ENCODE measurements at places on chromosomes 1 and 21. TPM values are rescaled to one million over a fixed set of nuclear protein-coding genes. Genes with fewer than 3 reads are reported as not detected.

- no peak for DNase-seq
Measured at GRCh38 chr21:26115305-26115704, 55.3 kb downstream of the APP start.

GRCh38 chr1:22428672-22429071 lies 23.0 kb upstream of the ZBTB40 start:
- peak; percentile 54 for DNase-seq

- no peak for DNase-seq
Measured at GRCh38 chr1:26994020-26994786, 711 bp downstream of the TRNP1 start.

DNA sequence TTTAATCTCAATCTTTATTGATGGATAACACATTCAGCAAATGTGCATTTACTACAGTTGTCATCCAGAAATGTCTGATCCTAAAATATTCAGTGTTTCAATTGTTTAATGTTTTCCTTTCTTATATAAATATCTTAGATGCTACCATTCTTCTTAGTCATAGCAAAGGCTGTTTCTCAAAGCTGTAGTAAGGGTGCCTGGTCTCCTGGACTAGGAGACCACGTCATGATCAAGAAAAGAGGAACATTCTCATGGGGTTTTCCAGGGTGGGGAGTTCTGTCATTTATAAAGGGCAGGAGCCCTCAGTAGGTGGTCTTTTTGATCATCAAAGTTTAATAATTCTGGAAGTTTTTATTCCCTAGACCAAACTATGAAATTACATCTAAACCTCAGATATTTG lies 292.8 kb downstream of the HMCN1 start:
- DNase-seq, result no peak

DNA sequence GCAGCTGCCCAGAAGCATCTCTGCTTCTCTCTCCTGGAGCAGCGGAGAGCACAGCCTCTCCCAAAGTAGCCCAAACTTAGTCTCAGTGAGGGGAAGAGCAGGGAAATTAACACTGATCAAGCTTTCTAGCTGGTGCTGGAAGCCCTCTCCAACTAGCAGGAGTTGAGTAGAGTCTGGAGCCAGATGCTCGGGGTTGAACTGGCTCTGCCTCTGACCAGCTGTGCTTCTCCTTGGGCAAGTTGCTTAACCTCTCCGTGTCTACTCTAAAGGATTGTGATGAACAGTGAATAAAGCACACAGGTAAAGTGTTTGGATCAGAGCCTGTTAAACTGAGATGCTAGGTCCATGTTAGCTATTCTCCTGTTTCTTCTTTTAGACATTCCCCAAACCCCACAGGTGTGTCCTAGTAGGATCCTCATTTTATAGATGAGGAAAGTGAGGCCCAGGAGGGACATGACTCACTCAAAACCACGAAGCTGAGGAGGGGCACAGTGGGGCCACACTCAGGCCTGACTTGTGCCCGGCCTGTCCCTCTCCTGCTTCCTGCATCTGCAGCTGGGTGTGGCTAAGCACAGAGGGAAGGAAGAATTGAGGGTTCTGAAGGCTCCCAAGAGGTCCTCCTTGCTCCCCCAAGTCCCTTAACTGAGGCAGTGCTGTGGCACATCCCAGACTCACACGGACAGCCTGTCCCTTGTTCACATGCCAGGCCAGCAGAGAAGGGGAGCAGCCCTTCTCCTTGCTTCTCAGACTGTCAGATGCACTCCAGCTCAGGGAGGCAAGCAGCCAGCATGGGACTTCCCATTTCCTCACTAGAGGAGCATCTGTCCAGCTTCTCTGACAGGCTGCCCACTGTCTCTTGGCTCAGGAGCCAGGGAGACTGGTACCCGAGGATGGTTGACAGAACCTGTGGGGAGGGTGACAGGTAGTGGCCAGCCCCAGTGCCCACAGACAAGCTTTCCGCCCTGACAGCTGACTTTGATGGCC lies 152.0 kb upstream of the IGSF21 start:
- no peak for DNase-seq

DNA sequence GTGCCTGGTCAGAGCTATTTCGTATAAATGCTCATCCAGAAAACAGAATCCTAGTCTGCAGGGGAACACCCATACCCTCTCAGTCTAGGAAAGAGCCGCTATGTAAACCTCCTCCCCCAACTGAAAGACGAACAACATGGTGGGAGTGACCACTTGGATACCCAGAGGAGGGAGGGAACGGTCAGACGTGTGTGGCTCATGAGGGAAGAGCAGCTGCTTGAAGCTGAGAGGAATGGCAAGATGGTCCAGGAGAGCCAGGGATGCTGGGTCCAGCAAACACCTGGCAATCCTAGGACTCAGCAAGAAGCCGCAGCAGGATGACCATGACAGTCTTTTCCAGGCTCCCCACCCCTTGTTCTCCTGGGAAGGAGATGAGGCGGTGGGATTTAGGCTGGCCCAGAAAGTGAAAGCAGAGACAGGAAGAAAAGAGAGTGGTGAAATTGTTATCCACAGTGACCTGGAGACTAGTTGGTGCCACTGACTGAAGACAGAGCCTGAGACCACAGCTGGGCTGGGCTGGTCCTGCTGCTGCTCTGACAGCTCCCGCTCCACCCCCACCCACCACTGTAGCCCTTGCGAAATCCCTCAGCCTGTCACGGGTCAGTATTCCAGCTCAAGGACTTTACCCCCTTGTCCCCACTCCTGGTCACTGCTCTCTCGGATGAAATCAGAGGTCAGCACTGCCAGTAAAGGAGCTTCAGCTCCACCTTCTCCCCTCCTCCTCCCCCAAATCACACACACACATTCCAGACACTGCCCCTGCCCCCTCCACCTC lies 3.6 kb downstream of the CERS2 start:
- no peak for DNase-seq

GRCh38 chr1:61491497-61491896 lies 233.4 kb downstream of the TM2D1 start:
- no peak for DNase-seq

GRCh38 chr1:223878598-223879325 lies 33.0 kb upstream of the TP53BP2 start:
- no peak for DNase-seq

GRCh38 chr1:41439234-41439633 lies 45.2 kb downstream of the EDN2 start:
- no peak for DNase-seq

GRCh38 chr1:161131523-161132409 lies 701 bp downstream of the DEDD start:
- DNase-seq, result no peak

DNA sequence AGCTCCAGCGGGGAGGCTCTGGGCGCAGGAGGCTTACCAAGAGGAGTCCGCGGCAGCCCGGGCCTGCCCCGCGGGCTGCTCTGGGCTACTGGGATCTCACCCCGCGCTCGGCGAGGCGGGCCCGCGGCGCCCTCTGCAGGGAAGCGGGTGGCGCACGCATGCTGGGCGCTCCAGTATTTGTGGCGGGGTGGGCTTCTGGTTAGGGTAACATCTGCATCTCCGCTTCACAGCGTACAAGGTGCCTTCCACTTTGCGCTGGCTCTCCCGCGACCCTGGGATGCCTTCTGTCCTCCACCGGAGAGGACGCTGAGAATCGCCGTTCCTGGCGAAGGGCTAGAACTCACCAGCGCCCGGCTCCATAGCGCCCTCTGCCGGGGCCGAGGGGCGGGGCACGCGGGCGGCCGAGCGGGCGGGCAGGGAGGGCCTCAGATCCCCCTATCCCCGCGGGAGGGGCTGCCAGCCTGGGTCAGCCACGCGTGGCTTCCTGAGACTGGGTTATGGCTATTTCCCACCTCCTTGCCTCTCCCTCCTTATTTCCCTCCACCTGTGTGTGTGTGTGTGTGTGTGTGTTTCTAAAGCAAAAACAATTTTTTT lies 46.6 kb upstream of the CTBS start:
- DNase-seq, result peak; percentile 61

GRCh38 chr21:33916200-33916567 lies 580 bp upstream of the ATP5PO start:
- DNase-seq, result no peak

DNA sequence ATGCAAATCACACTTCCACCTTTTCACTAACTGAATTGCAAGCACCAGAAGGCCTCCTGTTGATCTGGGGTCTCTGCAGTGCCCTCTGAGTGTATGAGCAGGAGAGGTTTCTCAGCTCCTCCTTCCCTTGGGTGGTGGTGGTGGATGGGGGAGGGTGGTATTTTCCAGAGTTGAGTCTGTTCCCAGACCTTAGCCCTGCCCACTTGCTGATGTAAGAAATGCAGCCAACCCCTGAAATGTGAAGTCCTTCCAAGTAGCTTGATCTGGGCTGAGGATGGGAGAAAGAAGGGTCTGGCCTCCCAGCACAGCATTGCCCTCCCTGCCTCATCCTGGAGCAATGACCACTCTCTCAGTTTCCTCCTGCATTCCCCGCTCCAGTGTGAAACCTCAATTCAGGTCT lies 6.3 kb upstream of the FOXD2 start:
- DNase-seq, result no peak

GRCh38 chr1:175470591-175470990 lies 272.8 kb downstream of the TNR start:
- DNase-seq, result no peak

DNA sequence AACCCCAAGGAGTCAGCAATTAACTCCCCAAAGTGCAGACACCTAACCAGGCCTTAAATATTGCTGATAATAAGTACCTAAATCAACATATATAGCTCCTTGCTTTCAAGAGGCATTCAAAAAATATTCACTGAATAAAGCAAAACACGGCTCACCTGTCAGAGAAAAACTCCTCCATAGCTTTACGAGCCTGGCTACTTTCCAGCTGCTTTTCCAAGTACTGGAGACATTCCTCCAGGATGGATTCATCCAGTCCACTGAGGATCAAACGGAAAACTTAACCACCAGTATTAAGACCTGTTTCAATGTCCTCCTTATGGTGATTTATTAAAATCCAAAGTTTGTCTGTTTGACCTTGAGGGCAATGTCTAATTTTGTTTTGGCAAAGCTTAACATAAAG lies 44.6 kb downstream of the UBR4 start:
- DNase-seq, result no peak

GRCh38 chr21:34880401-34880800 lies 168.7 kb downstream of the RUNX1 start:
- no peak for DNase-seq

- DNase-seq, result no peak
Measured at GRCh38 chr1:219523411-219523810, 89.5 kb downstream of the ZC3H11B start.

GRCh38 chr1:64983110-64983509 lies 16.8 kb upstream of the JAK1 start:
- DNase-seq, result no peak

GRCh38 chr21:25561668-25562641 lies 45.3 kb downstream of the MRPL39 start:
- peak; percentile 1 for DNase-seq

GRCh38 chr1:23748016-23748415 lies 4.7 kb downstream of the ELOA start:
- no peak for DNase-seq

DNA sequence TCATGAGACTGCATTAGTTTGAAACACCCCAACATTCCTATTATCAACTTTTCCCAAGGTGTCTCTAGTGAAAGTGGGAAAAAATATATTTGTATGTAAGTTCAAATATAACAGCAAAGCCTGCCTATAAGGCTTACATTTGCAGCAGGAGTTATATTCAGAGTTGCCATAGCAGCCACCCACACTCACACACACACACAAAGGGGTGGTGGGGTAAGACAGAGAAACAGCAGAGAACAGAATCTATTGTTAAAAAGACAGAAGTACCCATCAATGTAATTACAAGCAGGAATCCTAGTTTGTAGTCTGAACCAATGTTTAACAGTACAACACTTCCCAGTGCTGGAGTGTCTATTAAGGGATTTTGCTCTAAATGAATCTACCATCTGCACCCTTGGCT lies 55.0 kb downstream of the PLPPR5 start:
- no peak for DNase-seq

DNA sequence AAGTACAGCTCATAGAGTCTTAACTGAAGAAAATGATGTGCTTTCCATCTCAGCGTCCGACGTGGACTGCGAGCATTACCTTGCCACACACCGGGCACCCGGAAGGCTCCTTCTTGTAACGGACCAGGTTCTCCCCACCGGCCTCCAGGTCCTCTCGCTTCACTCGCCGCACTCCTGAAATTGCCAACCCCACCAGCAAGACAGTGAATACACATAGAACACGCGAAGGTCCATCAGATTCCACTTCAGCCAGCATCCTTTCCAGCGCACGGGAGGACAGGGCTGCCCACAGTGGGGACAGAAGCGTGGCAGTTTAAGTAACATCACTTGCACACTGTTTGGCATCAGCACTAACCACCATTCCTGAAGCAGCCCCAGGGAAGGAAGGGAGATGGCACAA lies 53.3 kb downstream of the PRDM15 start:
- no peak for DNase-seq

DNA sequence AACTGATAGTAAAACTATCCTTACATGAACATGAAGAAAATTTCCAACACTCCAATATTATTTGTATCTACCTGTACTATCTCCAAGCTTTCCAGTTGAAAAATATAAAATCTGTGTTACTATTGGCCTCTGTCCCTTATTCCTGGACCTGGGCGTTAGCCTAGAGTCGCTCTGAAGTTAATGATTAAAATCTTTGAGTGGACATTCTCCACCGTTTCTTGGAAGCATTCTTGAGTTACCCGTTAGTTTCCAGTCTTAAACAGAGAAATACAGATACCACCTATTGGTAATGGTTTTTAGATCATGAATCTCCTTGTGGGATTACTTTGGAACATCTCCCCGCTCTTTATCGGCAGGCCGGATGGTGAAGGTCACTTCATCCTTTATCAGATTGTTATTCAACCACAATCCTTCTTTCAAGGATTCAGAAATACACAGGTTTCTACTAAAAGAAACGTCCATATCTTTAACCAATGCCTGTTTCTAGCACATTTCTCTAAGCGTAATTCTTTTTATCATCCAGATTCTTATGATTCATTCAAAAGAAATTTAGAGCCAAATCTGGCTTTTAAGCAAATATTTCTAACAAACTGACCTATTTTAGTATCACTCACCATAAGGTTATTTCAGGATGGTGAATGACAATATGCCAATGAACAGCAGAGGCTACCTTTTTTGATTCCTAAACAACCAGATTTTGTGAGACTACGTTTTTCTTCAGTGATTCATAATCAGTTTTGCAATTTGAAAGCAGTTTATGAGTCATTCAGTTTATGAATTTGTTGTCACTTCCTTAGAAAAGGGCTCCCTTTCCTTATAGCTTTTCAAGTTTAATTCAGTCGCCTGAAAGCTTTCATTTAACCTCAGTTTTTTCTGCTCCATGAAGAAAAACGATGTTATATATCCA lies 70.2 kb upstream of the ERRFI1 start:
- no peak for DNase-seq

- no peak for DNase-seq
Measured at GRCh38 chr1:245875581-245876261, 631.4 kb downstream of the SMYD3 start.

DNA sequence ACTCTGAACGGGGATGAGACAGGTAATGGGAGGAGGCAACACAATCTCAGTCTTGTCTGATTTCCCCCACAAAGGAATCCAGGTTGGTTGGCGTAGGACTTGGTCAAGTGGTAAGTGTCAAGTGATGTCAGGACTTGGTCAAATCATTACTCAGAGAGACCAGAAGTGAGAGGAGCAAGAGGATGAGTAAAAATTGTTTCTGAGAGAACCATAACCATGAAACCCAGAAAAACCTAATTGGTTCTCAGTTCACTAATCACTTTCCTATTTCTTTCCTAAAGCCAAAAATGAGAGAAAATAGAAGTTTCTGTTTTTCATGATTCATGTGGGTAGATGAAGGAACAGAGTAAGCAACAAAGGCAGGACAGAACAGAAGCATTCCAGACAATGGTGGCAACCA lies 5.0 kb downstream of the PHC2 start:
- no peak for DNase-seq

OXCT2 gene
- 0.74 TPM for total RNA-seq

SYT14 gene
- total RNA-seq, result under 0.01 TPM

ACTL8 gene
- not detected for total RNA-seq

MIXL1 gene
- total RNA-seq, result not detected

MAP1LC3C gene
- total RNA-seq, result not detected

KRTAP10-4 gene
- total RNA-seq, result not detected

RUNX3 gene
- total RNA-seq, result not detected

Measured in NCI-H460 (cell line).